ENCODE measurements at places on chromosomes 2 and 18. TPM values are rescaled to one million over a fixed set of nuclear protein-coding genes. Genes with fewer than 3 reads are reported as not detected.
A peak's percentile ranks its signal among the peaks of the same experiment; 100 is the strongest.

The ACKR3 gene
- 49.5 TPM for total RNA-seq

The MRPS5 gene
- 65.2 TPM for total RNA-seq

The GALNT13 gene
- total RNA-seq: 1.6 TPM

The GPR35 gene
- total RNA-seq: 257 TPM

The RNF138 gene
- 21.7 TPM for total RNA-seq

The SERPINB12 gene
- total RNA-seq: not detected

The DSC1 gene
- 0.35 TPM for total RNA-seq

The ABCG5 gene
- 7.1 TPM for total RNA-seq

DNA sequence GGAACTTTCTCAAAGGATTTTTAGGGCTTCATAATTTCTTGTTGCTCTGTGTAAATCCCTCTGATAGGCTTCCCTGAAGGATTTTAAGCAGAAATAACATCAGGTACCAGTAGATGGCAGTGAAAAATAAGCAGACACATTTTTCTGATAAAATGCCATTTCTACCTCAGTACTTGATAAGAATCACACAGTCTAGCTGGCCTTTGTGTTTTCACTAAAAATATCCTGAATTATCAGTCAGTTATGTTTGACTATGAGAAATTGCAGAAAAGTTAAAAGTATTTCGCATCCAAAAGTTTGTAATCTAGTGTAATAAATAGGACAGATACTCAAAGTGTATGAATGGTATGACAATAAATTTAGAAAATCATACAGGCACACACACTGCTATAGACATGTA lies 68.7 kb downstream of the DNAJC10 start:
- H3K27me3 ChIP-seq: no peaks in the 10 kb centered on the region
- no peaks in the 10 kb centered on the region for H3K4me1 ChIP-seq
- no peaks in the 10 kb centered on the region for H3K36me3 ChIP-seq
- no peak overlapping the region for H3K4me3 ChIP-seq
- no peak overlapping the region for H3K27ac ChIP-seq

- H3K27ac ChIP-seq: no peak overlapping the region
- no peak overlapping the region for H3K4me3 ChIP-seq
- no peak for DNase-seq
- H3K27me3 ChIP-seq: no peaks in the 10 kb centered on the region
These were observed 2.0 kb downstream of the PPP4R1 start for GRCh38 chr18:9612215-9612830.

DNA sequence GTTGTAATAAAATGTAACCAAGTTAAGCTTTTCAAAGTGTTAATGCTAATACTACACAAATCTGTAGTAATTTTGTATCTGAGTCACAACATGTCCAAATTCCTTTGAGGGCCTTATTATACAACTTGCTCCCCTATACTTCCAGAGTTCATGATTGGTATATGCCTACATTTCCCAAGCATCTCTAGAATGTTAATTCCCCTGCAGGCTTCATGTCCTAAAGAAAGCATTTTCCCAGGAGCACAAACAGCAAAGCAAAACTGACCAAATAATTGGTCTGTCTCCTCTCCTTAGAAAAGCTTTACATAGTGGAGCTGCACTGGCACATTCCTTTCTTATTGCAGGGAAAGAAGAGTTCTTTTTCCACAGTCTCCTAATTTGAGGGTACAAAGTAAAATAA lies 3.7 kb downstream of the ALS2 start:
- DNase-seq: no peak
- no peaks in the 10 kb centered on the region for H3K27me3 ChIP-seq
- no peak overlapping the region for H3K27ac ChIP-seq
- H3K4me3 ChIP-seq: no peak overlapping the region
- no peaks in the 10 kb centered on the region for H3K36me3 ChIP-seq
- peaks cover 35% of the 10 kb centered on the region for H3K4me1 ChIP-seq

GRCh38 chr2:190469771-190470170 lies 61.6 kb downstream of the MFSD6 start:
- H3K4me1 ChIP-seq: no peaks in the 10 kb centered on the region
- no peak overlapping the region for H3K27ac ChIP-seq
- no peaks in the 10 kb centered on the region for H3K27me3 ChIP-seq
- no peaks in the 10 kb centered on the region for H3K36me3 ChIP-seq
- no peak for DNase-seq

DNA sequence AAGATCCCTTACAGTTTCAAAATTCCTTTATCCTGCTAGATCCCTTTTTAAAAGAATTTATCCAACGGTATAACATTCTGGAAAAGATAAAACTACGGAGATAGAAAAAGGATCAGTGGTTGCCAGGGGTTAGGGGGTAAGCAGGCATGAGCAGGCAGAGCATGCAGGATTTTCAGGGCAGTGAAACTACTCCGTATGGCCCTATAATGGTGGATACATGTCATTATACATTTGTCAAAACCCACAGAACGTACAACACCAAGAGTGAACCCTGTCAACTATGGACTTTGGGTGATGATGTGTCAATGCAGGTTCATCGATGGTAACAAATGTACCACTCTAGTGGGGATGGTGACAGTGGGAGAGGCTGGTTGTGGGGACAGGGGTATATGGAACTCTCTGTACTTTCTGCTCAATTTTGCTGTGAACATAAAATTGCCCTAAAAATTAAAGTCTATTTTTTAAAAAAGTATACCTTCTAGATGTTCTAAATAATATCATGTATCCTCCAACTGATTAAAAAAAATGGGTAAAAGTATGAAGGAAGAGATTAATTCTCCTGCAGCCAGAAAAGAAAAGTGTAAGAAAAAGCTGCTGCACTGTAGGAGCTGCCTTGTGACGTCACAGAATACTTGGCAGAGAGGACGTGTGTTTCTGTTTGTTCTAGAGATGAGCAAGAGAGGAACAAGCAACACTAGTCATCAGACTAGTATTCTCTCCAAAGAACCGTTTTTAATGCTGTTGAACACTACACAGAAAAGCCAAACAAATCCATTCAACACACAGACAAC lies 23.6 kb downstream of the ANKRD44 start:
- H3K4me3 ChIP-seq: no peak overlapping the region
- no peaks in the 10 kb centered on the region for H3K4me1 ChIP-seq
- peak overlapping the region; percentile 47 for H3K27ac ChIP-seq
- no peaks in the 10 kb centered on the region for H3K36me3 ChIP-seq
- H3K27me3 ChIP-seq: no peaks in the 10 kb centered on the region
- DNase-seq: no peak

Data from Peyer's patch (tissue), 4 donors.